Muscle of back (tissue), 13 donors: ENCODE measurements at places on chromosomes 12 and 14.

GRCh38 chr12:130574402-130574801, 141.7 kb downstream of the RIMBP2 start:
- no peak for DNase-seq

DNA sequence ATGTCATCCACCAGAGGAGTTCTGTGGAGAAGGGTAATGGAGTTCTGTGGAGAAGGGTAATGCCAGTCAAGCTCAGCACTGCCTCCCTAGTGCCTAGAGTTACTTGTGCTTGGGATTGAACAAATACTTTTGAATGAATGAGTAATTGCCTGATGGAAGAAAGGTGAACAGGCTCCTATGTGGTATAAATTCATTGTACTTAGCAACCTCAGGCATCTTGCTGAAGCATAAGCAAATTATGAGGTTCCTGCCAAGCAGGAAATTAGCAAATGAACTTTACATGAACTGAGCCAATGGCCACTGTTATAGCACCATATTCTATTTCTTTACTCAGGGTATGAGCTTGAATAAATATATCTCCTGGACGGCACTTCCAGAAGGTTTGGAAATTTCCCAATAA, 1047.2 kb downstream of the SLC6A15 start:
- DNase-seq = no peak

DNA sequence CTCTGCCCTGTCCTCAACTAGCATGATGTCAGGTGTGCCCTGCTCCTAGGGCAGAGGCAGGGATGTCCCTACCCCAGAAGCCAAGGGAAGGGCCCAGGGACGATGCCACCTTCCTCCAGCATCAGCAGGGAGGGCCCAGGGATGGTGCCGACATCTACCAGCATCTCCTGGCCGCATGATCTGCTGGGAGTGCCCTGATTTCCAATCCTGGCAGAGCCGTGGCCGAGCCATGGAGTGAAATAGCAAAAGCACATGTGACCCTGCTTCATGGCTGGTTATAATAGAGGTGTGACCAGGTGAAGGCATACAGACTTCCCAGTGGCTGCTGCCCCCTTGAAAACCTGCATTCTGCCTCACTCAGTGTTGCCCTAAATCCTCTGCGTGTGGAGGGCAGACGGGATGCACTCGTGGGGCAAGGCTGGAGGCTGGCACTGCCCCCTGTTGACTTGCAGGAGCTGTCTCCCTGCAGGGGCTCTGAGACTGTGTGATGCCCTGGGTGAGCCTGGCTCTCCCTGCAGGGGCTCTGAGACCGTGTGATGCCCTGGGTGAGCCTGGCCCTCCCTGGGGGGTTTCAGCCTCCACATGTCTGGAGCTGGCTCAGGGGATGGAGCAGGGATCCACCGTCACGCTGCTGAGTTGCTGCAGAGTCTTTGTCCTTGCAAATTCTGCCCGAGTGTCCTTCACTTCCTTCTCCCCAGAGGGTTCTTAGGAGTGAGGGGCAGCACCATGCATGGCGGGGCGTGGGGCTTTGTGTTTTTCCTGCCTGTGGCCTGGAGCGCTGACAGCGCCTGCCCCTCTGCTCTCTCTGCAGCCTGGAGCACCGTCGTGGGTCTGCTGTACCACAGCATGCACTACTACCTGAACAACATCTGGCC, 51.7 kb downstream of the ADGRD1 start:
- DNase-seq = no peak

GRCh38 chr12:131755305-131756113, 44.6 kb downstream of the SFSWAP start:
- no peak for DNase-seq

DNA sequence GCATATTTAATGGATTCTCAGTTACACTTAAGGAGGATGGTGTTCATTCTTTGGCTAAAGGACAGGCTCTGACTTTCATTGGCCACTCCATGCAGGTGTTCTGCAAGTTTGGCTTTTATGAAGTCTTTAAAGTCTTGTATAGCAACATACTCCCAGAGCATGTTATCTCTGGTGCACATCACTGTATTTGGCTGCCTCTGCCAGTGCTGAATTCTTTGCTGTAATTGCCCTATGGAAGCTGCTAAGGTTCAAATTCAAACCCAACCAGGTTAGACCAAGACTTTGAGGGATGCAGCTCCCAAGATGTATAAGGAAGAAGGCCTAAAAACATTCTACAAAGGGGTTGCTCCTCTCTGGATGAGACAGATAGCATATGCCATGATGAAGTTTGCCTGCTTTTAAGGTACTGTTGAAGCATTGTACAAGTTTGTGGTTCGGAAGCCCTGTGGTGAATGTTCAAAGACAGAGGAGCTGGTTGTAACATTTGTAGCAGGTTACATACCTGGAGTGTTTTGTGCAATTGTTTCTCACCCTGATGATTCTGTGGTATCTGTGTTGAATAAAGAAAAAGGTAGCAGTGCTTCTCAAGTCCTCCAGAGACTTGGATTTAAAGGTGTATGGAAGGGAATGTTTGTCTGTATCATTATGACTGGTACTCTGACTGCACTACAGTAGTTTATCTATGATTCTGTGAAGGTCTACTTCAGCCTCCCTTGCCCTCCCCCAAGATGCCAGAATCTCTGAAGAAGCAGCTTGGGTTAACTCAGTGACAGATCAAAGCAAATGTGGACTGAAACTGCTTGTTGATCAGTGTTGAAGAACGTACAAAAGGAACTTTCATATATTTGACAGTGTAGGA, 19.4 kb downstream of the TMEM116 start:
- no peak for DNase-seq

- peak; percentile 62 for DNase-seq
Observed at GRCh38 chr14:20697273-20698017, 8.9 kb downstream of the ANG start.

GRCh38 chr14:64417055-64417770, 29.1 kb downstream of the MTHFD1 start:
- no peak for DNase-seq

- no peak for DNase-seq
Observed at GRCh38 chr12:12138203-12139154, 67.7 kb downstream of the BCL2L14 start.

- no peak for DNase-seq
Observed at GRCh38 chr12:15143467-15143866, 77.8 kb downstream of the RERG start.

DNA sequence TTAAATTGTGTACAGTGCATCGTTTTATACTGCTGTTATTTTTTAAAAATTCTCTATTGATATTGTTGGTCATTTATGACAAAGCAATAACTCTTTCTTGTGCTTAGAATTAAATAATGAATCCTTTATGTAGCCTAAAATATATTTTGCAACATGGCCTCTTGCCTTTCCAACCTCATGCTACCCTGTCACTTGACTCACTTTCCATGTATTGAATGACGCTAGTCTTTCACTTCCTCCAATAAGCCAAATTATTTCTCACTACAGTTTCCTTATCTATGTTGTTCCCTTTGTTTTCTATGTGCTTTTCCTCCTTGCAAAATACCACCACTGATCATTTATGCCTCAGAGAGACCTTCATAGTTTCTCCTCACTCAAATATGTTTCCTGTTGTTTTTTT, 16.3 kb upstream of the EPYC start:
- no peak for DNase-seq

DNA sequence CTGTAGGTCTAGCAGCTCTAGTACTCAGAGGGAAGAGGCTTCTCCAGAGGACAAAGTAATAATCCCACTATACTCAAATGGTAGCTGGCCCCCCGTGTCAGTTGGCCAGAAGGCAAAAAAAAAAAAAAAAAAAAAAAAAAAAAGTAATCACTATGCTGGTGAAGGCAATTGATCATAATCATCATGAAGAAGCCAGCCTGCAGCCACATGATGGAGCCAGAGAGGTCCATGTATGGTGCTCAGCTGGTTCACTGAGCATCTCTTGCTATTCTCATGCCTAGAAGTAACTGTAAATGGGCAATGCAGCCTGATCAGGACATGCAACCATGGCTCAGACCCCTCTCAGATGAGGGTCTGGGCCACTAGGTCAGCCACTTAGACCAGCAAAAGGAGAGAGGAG, 378.8 kb downstream of the MED13L start:
- no peak for DNase-seq
